ENCODE measurements at places on chromosomes 3 and 15.
A peak's percentile ranks its signal among the peaks of the same experiment; 100 is the strongest.

DNA sequence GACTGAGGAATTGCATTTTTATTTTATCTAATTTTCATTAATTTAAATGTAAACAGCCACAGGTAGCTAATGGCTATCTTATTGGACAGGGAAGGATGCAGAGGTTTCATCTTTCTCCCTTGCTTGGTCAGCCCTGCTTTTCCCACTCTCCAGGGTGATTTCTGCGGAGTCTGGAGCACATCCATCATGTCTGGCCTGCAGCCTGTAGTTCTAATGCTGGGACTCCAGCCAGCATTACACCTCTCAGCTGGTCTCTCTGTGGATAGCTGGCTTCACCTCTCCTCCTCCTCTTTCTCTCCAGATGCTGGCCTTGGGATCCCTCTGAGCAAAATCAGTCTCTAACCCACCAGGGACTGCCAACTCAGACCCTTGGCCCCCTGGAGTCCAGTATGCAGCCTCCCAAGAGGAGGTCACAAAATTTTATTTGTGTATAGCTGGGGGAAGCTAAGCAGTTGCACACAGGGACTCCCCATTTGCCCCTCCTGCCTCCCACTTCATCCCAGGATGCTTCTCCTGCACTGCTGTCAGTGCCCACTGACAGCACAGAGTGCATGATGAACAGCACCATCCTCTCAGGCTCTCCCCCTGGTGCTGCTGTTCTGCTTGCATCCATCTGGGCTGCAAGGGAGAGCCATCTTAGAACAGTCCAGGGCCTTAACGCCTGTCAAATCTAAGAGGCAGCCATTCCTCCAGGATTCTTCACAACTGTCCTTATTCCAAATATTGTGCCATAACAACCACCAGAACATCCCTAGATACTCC lies 1.7 kb downstream of the BFSP2 start:
- no peak for DNase-seq

DNA sequence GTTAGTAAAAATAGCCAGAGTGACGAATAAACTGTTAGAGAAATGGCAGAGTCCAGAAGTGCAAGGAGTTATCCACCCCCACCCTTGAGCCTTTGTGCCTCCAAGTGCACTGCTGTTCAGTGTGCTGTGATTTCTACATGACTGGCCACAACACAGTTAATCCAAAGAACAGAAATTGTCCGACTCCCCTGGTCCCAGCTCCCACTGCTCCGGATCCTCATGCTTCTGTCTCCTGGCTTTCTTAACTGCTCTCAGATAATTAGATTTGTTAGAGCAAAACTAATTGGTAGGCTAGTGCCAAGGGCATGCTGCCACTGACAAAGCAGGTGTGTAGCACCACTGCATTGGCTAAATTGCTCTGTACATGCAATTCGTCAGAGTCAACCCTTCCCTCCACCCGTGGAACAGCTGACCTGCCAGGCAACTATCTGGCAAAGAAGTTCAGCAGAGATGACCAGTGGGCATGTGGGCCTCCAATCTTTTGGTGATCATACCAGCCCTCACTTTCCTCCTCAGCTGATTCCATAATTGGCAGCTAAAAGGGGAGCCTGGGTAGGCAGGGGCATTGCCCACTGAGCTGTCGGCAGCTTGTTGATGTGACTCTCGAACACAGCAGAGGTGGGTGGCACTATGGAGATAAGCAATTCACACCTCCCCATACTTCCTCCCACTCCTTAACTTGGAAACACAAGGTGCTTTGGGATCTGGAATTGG lies 18.9 kb upstream of the ACAP2 start:
- peak; percentile 26 for DNase-seq

DNA sequence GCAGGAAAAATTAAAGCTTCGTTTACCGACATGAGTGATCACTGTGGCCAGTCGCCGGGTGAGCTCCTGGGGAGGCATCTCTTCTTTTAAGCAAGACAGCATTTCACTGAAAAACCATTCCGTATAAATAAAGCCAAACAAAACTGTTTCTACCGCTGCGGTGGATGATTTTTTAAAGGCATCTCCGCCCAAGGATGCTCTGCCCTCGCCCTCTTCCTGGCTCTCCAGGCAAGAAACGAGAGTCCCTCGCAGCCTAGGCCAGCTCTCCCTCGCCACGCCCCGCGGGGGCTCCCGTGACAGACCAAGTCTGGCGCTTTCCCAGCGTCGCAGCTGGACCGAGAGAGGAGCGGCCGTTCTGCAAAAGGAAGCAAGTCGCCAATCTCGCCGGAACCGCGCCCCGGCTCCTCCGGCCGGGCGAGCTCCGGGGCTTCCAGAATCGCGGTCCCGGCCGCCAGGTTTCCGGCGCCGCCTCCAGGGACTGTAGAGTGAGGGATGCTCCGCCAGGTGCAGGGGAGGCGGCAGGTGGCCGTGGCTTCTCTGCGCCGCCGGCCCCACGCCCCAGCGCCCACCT lies 458 bp downstream of the MCF2L2 start:
- DNase-seq, result peak; percentile 76

- peak; percentile 9 for DNase-seq
Observed at GRCh38 chr3:182795389-182795782, 2.1 kb downstream of the ATP11B start.

- no peak for DNase-seq
Observed at GRCh38 chr3:159855599-159856346, 132.9 kb upstream of the IL12A start.

GRCh38 chr3:13364602-13365271 lies 55.4 kb downstream of the NUP210 start:
- DNase-seq, result no peak

- no peak for DNase-seq
Observed at GRCh38 chr3:71465371-71466036, 118.0 kb downstream of the FOXP1 start.

DNA sequence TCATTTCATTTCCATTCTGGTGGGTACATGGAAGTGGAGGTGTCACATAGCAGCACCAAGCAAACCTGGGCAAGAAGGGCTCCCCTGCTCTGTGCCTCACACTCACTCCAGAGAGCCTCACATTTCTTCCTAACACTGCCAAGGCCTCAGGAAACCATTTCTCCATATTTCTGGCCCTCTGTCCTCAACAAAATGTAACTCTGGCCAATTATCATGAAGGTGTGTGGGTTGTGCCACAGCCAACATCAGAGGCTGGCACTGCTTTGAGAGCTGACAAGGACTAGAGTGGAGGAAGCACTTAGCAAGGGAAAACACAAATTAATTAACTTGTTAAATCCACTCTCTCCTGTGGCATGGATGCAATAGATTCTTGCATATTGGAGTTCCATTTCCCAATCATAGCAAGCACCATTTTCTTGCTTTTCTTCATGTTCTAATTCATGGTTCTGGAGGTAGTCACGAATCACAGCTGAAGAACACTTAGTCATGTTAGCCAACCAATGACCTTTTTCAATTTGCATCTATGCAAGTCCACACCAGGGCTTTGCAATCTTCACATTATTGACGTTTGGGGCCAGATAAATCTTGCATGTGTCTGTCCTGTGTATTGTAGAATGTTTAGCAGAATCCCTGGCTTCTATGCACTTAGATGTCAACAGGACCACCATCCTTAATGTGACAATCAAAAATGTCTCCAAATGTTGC lies 241.1 kb downstream of the PLCL2 start:
- no peak for DNase-seq

DNA sequence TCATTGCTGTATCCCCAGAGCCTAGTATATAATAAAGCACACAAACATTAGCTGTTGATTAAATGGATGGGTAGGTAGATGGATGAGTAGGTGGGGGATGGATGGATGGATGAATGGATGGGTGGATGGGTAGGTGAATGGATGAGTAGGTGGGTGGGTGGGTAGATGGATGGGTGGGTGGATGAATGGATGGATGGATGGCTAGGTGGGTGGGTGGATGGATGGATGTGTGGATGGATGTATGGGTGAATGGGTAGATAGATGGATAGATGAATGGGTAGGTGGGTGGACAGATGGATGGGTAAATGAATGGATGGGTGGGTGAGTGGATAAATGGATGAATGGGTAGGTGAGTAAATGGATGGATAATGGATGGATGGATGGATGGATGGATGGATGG lies 30.2 kb upstream of the NSMCE3 start:
- DNase-seq, result no peak

GRCh38 chr15:67839499-67839928 lies 331 bp downstream of the RNU6-1 start:
- DNase-seq, result peak; percentile 49

DNA sequence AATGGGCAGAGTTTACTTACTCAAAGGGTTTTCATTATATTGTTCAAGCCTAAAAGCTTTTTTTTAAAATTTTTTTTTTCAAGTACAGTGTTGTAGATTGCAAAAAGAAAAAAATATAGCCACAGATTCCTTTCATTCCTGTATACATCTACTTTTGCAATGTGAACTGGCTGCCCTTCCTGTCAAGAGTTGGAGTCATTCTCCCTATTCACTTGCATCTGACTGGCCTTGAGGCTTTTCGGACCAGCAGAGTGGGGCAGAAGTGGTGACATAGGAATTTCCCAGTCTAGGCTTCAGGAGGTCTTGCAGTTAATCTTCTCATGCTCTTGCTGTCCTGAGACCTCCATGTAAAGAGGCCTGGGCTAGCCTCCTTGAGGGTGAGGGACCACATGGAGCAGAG lies 218.3 kb upstream of the CFAP20DC start:
- DNase-seq, result no peak

GRCh38 chr3:42668793-42669217 lies 15.3 kb downstream of the ZBTB47 start:
- no peak for DNase-seq

GRCh38 chr3:98561727-98562521 lies 30.1 kb downstream of the GPR15 start:
- DNase-seq, result no peak

GRCh38 chr3:159919873-159920272 lies 68.8 kb upstream of the IL12A start:
- DNase-seq, result no peak

- DNase-seq, result no peak
Observed at GRCh38 chr15:76865548-76865991, 39.6 kb downstream of the SCAPER start.

Data from NCI-H1417 (cell line).